Fibroblast of lung (primary cell): ENCODE measurements at places on chromosomes 5 and 9. TPM values are rescaled to one million over a fixed set of nuclear protein-coding genes. Genes with fewer than 3 reads are reported as not detected.

NFIB gene
- total RNA-seq = 36.3 and 56.0 TPM in 2 replicates

DNA sequence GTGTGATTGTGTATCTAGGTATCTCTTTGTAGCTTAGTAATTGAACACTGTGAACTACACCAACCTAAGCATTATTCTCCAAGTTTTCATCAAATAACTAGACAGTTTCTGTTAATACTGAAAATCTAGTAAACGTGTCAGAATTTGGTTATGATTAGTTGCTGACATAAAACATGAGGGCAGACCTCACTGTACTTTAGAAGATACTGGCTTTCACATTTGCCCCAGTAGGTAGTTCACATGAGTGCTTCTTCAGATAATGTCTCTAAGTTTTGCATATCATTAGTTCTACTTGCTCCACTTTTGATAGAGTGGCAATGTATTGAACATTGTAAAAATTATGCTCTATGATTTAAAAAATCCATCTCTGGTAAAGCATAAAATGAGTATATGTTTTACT, 7.1 kb downstream of the CDKN2B start:
- no peak for DNase-seq

DNA sequence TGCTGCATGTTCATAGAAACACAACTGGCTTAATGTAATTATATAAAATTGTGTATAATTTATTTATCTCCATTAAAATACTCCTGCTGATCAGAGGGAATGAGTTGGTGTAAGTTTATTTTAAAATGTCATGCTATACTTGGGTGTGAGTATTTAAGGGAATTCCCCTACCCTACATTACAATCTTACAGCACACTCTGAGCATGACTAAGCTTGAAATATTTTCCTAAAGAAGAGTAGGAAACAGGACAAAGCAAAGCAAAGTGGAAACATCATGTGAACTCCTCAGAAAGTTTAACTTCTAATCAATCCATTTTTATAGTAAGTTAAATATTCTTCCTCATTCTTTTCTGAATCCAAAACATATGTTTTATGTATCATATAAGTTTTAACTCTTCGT, 1271.3 kb downstream of the EFNA5 start:
- peak; percentile 77 for DNase-seq

- no peak for DNase-seq
Observed at GRCh38 chr5:6468104-6468503, 19.4 kb downstream of the UBE2QL1 start.

- peak; percentile 43 for DNase-seq
Observed at GRCh38 chr5:108637134-108637533, 110.6 kb upstream of the FER start.

GRCh38 chr5:133319905-133320520, 268.2 kb downstream of the HSPA4 start:
- DNase-seq = no peak

IL13 gene
- not detected in 2 replicates for total RNA-seq

SLC45A2 gene
- under 0.01 TPM in 2 replicates for total RNA-seq
